ENCODE measurements at places on chromosomes 16 and 17. TPM values are rescaled to one million over a fixed set of nuclear protein-coding genes. Genes with fewer than 3 reads are reported as not detected.

- no peak overlapping the region for H3K4me3 ChIP-seq
- H3K4me1 ChIP-seq, result peaks cover 27% of the 10 kb centered on the region
- DNase-seq, result no peak
- no peaks in the 10 kb centered on the region for H3K36me3 ChIP-seq
Measured at GRCh38 chr16:11501632-11502031, 85.1 kb downstream of the LITAF start.

- H3K36me3 ChIP-seq, result peaks cover 12% of the 10 kb centered on the region
- no peak overlapping the region for H3K27ac ChIP-seq
- DNase-seq, result no peak
Measured at GRCh38 chr16:57570301-57571070, 28.0 kb downstream of the ADGRG5 start.

- H3K27me3 ChIP-seq, result no peaks in the 10 kb centered on the region
- H3K4me3 ChIP-seq, result no peak overlapping the region
- no peaks in the 10 kb centered on the region for H3K36me3 ChIP-seq
- no peaks in the 10 kb centered on the region for H3K4me1 ChIP-seq
- no peak for DNase-seq
- H3K27ac ChIP-seq, result no peak overlapping the region
Measured at GRCh38 chr16:62644030-62644812, 608.0 kb upstream of the CDH8 start.

DNA sequence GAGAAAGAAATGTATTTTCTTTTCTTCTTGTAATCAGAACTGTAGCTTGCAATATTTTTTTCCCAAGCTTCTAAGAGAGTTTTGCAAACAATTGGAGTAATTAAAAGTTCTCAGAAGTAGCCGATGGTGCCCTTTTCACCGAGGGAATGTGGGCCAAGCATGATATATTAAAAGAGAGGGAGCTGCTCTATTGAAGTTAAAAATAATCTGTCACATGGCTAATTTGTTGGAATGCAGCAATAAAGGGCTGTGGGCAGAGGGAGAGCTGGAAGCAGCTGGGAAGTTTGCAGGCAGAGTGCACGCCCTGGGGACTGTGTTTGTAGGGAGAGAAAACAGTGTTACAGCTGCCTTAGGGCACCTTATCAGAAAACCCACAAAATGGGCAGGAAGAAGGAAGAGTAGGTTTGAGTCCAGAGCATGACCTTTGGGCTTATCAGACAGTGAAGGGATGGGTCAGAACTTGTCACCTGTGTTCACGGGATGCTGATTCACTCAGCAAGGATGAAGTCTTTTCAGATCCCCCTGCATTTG, 18.5 kb upstream of the TERF2 start:
- no peaks in the 10 kb centered on the region for H3K36me3 ChIP-seq
- DNase-seq, result no peak
- H3K27me3 ChIP-seq, result peaks cover 12% of the 10 kb centered on the region
- H3K27ac ChIP-seq, result no peak overlapping the region
- peaks cover 15% of the 10 kb centered on the region for H3K4me1 ChIP-seq
- no peak overlapping the region for H3K4me3 ChIP-seq

DNA sequence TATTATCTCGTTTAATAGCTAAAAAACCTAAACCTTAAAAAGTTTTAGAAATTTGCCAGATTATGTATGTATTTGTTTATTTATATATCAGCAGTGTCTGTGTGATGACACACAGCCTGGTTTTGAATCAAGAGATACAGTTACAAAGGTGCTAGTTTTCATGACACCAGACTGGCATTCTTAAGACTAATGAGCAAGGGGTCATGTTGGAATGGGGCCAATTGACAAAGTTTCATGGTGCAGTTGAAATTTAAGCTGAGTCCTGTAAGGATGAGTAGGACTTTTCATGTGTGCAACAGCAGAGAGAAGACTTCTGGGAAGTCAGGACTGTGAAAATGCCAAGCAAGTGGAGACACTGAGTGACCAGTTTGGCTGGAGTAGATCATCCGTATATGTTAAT, 3.2 kb upstream of the KRT10 start:
- H3K27ac ChIP-seq, result no peak overlapping the region
- H3K4me3 ChIP-seq, result no peak overlapping the region
- H3K27me3 ChIP-seq, result peaks cover 10% of the 10 kb centered on the region
- no peaks in the 10 kb centered on the region for H3K4me1 ChIP-seq
- DNase-seq, result no peak

- no peaks in the 10 kb centered on the region for H3K4me1 ChIP-seq
- H3K27ac ChIP-seq, result no peak overlapping the region
- H3K36me3 ChIP-seq, result no peaks in the 10 kb centered on the region
Measured at GRCh38 chr16:86877108-86877507, 298.8 kb downstream of the FOXL1 start.

DNA sequence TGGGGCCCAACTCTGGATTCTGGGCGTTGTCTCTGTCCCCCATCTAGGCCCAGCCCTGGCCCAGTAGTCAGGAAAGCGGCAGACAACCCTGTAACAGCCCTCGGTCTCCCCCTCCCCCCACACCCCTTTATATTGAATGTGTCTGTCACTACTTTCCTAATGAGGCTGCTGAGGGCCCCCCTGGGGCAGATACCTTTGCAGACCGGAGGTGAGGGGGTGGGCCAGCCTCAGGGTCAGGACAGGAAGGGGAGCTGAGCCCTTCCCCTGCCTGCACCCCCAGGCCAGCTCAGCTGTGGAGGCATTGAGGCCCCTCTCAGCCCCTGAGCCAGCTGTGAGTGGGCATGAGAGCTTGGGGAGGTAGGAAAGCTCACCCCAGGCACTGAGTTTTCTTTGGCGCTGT, 17.1 kb downstream of the RAI1 start:
- no peaks in the 10 kb centered on the region for H3K36me3 ChIP-seq
- peaks cover 3% of the 10 kb centered on the region for H3K27me3 ChIP-seq
- H3K4me3 ChIP-seq, result no peak overlapping the region
- no peak overlapping the region for H3K27ac ChIP-seq
- peaks cover 16% of the 10 kb centered on the region for H3K4me1 ChIP-seq

- no peaks in the 10 kb centered on the region for H3K27me3 ChIP-seq
- H3K4me1 ChIP-seq, result peaks cover 14% of the 10 kb centered on the region
- no peak overlapping the region for H3K4me3 ChIP-seq
- peak; percentile 57 for DNase-seq
- H3K36me3 ChIP-seq, result peaks cover 28% of the 10 kb centered on the region
- H3K27ac ChIP-seq, result no peak overlapping the region
Measured at GRCh38 chr16:546909-547770, 13.1 kb upstream of the PRR35 start.

DNA sequence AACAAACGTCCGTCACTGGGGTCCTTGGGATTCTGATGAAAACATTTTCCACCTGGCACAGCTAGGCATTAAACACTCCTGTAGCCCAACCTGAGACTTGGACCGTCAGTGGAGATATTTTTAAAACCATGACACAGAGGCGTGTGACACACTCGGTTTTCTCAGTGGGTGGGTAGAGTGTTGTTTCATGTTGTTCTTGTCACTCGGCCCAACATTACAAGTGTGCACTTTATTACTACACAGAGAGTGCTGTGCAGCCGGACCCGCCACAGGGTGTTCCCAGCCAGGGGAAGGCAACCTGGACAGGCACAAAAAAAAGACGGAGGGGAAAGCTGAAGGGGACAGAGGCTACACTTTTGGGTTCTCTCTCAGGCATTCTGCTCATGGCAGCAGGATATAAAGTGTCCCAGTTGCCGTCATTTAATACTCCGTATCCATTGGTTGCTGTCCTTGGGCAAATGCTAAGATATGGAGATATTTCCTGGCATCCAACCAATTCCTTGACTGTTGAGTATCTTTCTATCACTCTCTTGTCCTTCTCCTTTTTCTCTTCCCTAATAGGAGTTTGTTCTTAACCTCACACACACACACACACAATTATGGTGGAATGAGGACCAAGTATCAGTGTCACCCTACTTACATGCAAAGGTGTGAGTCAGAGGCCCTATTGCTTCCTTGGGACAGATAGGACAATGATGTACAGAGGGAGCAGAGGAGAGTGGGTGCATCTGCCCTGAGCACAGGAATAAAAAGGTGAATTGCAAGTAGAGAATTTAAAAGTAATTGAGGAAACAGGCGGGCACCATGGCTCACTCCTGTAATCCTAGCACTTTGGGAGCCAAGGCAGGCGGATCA, 154.1 kb upstream of the SOX9 start:
- no peak overlapping the region for H3K4me3 ChIP-seq
- H3K4me1 ChIP-seq, result no peaks in the 10 kb centered on the region

The ACSM5 gene
- 0.24 TPM for polyA plus RNA-seq

The CACNG1 gene
- not detected for polyA plus RNA-seq

Data from CD14-positive monocyte (primary cell).